ENCODE measurements at places on chromosomes 5 and 9. TPM values are rescaled to one million over a fixed set of nuclear protein-coding genes. Genes with fewer than 3 reads are reported as not detected.

GRCh38 chr5:131608597-131608996 is 26.4 kb downstream of the RAPGEF6 start:
- no peak for DNase-seq
- no peaks in the 10 kb centered on the region for H3K4me1 ChIP-seq
- H3K27ac ChIP-seq = no peak overlapping the region
- H3K36me3 ChIP-seq = no peaks in the 10 kb centered on the region
- H3K4me3 ChIP-seq = no peak overlapping the region
- no peaks in the 10 kb centered on the region for H3K27me3 ChIP-seq

GRCh38 chr9:36407122-36407723 is 7.2 kb upstream of the RNF38 start:
- H3K4me3 ChIP-seq = no peak overlapping the region
- H3K27ac ChIP-seq = peak overlapping the region; percentile 22
- no peaks in the 10 kb centered on the region for H3K27me3 ChIP-seq
- DNase-seq = peak; percentile 56
- H3K4me1 ChIP-seq = no peaks in the 10 kb centered on the region

DNA sequence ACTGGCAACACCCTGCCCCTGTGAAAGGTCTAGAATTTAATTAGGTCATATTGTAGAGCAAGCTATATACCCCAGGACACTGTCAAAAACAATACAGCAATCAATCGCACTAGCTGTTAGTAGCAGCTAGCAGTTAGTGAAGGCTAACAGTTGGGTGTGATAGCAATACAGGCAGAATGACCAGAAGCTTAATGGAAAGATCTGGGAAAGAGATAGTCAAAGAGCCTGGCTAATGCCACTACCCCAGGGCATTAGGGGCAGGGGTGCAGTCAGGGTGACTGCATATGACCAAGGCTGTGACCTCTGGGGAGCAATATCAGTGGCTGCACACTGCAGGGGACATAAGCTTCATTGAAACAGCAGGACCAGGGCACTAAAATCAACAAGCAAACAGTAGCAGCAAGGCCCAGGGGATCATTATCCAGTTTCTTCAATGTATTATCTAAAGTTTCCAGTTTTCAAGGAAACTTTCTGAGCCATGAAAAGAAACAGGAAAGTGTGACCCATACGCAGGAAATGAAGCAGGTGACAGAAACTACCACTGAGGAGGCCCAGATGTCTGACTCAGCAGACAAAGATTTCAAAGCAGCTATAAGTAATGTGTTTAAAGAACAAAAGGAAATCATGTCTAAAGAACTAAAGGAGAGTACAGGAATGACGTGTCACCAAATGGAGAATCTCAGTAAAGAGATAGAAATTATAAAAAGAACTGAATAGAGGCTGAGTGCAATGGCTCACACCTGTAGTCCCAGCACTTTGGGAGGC is 82.4 kb downstream of the ZNF354C start:
- no peak for DNase-seq
- no peak overlapping the region for H3K27ac ChIP-seq
- peaks cover 16% of the 10 kb centered on the region for H3K4me1 ChIP-seq
- no peak overlapping the region for H3K4me3 ChIP-seq
- no peaks in the 10 kb centered on the region for H3K36me3 ChIP-seq

DNA sequence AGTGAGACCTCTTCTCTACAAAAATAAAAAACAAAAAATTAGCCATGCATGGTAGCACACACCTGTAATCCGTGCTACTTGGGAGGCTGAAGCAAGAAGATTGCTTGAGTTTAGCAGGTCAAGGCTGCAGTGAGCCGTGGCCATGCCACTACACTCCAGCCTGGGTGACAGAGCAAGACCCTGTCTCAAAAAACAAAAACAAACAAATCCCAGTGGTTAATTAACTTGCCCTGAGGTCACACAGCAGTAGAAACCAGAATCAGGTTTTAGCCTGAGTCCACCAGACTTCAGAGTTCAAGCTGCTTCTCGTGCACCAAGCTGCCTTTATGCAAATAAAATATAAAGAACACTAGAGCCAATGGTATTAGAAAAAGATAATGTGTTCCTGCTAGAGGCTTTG is 169.7 kb downstream of the GOLPH3 start:
- H3K36me3 ChIP-seq = no peaks in the 10 kb centered on the region
- no peaks in the 10 kb centered on the region for H3K27me3 ChIP-seq
- H3K4me3 ChIP-seq = no peak overlapping the region
- DNase-seq = no peak
- no peak overlapping the region for H3K27ac ChIP-seq

DNA sequence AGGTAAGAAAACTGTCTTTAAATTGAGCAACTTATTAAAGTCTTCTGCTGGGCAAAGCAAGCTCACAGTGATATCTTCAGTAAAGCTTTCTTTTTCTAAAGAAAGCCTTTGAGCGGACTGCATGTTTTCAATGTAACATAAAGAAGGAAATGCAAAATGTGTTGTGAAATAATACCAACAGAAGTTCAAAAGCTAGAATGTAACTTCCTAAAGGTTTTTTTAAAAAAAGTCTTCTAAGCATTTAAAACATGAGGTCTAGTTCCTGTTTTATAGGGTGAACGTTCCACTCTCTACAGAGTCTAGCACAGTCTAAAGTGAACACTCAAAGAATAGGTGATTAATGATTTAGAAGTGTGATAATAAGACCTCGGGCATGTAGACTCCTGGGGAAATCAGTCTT is 62.9 kb downstream of the DENND1A start:
- no peaks in the 10 kb centered on the region for H3K27me3 ChIP-seq
- H3K4me3 ChIP-seq = no peak overlapping the region
- no peaks in the 10 kb centered on the region for H3K36me3 ChIP-seq
- no peak overlapping the region for H3K27ac ChIP-seq
- peaks cover 20% of the 10 kb centered on the region for H3K4me1 ChIP-seq
- DNase-seq = no peak

- peaks cover 5% of the 10 kb centered on the region for H3K4me1 ChIP-seq
- DNase-seq = no peak
- H3K36me3 ChIP-seq = no peaks in the 10 kb centered on the region
- no peak overlapping the region for H3K27ac ChIP-seq
These were observed 428.2 kb downstream of the CDK5RAP2 start for GRCh38 chr9:120151806-120152205.

GRCh38 chr9:13069498-13069897 is 210.0 kb downstream of the MPDZ start:
- no peaks in the 10 kb centered on the region for H3K27me3 ChIP-seq
- H3K36me3 ChIP-seq = no peaks in the 10 kb centered on the region
- H3K4me1 ChIP-seq = no peaks in the 10 kb centered on the region
- H3K27ac ChIP-seq = no peak overlapping the region

GRCh38 chr9:123814496-123814895 is 115.4 kb downstream of the DENND1A start:
- H3K4me3 ChIP-seq = no peak overlapping the region
- H3K27ac ChIP-seq = no peak overlapping the region
- DNase-seq = no peak
- no peaks in the 10 kb centered on the region for H3K27me3 ChIP-seq
- no peaks in the 10 kb centered on the region for H3K4me1 ChIP-seq
- no peaks in the 10 kb centered on the region for H3K36me3 ChIP-seq

- H3K27ac ChIP-seq = no peak overlapping the region
- H3K36me3 ChIP-seq = no peaks in the 10 kb centered on the region
- H3K4me1 ChIP-seq = no peaks in the 10 kb centered on the region
- no peak overlapping the region for H3K4me3 ChIP-seq
- H3K27me3 ChIP-seq = no peaks in the 10 kb centered on the region
These were observed 65.3 kb upstream of the ADAMTS2 start for GRCh38 chr5:179410291-179411160.

DNA sequence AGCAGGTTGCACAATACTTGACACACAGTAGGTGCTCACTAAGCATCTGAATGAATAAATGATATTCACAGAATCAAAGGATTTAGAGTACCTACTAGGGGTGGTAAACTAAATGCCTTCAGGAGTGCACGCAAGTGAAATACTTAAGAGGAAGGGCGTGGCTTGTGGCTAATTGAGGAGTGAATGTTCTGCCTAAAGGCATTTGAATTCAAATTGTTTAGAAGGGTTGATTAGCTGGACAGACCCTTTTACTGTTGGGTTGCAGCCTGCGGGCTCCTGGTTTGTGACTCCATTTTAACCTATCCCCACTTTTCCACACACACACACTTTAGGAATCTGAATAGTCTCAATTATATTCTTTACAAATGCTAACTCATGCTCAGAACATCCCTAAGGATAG is 63.1 kb downstream of the PPP2R2B start:
- H3K36me3 ChIP-seq = no peaks in the 10 kb centered on the region
- H3K27ac ChIP-seq = no peak overlapping the region
- peaks cover 4% of the 10 kb centered on the region for H3K4me1 ChIP-seq
- H3K4me3 ChIP-seq = no peak overlapping the region
- H3K27me3 ChIP-seq = no peaks in the 10 kb centered on the region
- no peak for DNase-seq

- no peaks in the 10 kb centered on the region for H3K27me3 ChIP-seq
- peak; percentile 23 for DNase-seq
- H3K4me1 ChIP-seq = peaks cover 6% of the 10 kb centered on the region
- no peak overlapping the region for H3K4me3 ChIP-seq
- H3K27ac ChIP-seq = peak overlapping the region; percentile 81
- H3K36me3 ChIP-seq = no peaks in the 10 kb centered on the region
These were observed 52.4 kb downstream of the MELK start for GRCh38 chr9:36625006-36625615.

GRCh38 chr9:120184266-120184665 is 395.7 kb downstream of the CDK5RAP2 start:
- no peak for DNase-seq
- no peaks in the 10 kb centered on the region for H3K36me3 ChIP-seq
- H3K4me1 ChIP-seq = no peaks in the 10 kb centered on the region
- no peak overlapping the region for H3K4me3 ChIP-seq

DNA sequence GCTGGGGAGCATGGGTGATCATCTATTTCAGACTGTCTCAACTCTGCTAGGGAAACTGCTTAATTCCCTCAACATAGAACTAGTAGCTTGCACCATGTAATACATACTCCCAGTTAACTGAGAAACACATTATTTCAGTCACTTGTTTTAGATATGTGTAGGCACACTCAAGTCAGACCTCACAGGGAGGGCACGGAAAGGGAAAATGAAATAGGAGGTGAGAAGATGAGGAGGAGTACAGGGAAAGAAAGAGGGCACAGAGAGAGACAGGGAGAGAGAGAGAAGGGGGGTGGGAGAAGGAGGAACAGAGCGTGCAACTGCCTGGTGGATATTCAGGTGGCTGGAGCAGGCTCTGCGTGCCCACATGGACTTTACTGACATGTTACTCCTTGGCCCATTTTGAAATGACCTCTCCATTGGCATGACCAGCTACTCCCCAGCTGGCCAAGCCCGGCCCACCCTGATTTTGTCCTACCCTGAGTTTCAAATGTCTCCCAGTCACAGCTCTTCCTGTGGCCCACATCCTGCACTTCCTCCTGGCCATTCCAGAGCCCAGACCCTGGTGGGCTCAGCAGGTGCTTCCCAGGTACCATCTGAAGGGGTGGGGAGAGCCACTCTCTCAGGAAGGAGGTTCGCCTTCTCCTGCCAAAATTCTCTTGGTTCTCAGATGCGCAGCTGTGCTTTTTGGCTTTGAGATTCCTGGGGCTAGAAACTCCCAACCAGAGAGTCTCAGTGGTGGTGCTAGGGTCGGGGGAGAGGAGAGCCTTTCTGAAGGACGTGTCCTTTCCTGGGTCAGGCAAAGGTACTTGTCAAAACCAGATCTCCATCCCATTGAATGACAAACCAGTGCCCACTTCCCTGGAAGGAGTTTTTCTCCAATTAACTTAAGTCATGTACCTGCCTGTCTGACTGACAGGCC is 229.4 kb downstream of the FSTL4 start:
- DNase-seq = no peak
- no peaks in the 10 kb centered on the region for H3K4me1 ChIP-seq
- H3K27ac ChIP-seq = no peak overlapping the region
- no peak overlapping the region for H3K4me3 ChIP-seq

GRCh38 chr9:21473236-21473635 is 8.9 kb downstream of the IFNE start:
- no peak for DNase-seq
- no peak overlapping the region for H3K4me3 ChIP-seq
- H3K36me3 ChIP-seq = no peaks in the 10 kb centered on the region
- H3K4me1 ChIP-seq = no peaks in the 10 kb centered on the region
- no peaks in the 10 kb centered on the region for H3K27me3 ChIP-seq

DNA sequence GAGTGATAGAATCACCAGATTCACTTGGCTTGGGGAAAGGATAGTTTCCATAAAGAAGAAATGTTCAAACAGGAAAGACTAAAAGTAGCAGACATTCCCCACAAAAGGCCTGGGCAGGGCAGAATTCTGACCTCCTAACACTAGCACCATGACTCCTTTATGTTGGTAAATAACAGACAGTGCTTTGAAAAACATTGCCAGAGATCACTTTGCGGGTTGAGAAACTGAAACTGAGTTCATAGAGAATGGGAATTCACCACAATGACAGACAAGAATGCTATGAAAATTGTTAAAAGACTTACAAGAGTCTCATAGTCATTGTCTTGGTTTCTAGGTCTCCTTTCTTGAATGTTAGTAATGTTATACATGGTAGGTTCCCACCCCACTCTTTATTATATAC is 172.5 kb upstream of the GLRA1 start:
- H3K4me1 ChIP-seq = no peaks in the 10 kb centered on the region
- no peak overlapping the region for H3K27ac ChIP-seq
- no peak overlapping the region for H3K4me3 ChIP-seq
- no peaks in the 10 kb centered on the region for H3K36me3 ChIP-seq

DNA sequence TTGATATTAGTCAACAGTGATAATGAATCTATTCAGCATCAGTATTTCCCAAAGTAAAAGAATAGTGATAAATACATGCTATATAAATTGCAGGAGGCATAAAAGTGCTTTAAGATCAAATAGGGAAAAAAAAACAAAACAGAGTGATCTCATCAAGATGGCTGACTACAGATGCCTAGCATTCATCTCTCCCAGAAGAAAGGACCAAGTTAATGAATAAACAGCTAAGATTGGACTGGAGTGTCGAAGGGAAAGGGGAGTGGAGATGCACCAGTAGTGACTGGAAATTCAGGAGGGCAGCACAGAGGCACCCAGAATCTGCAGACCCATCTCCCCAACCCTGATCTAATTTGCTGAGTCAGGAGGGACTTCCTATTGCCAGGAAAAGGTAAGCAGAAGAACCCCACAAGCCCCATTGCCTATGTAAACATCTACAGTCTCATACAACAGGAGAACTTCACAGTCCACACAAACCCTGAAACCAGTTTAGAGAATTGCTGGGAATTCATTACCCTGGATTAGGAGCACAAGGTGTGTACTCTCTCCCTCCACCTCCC is 699.4 kb downstream of the PTPRD start:
- H3K27me3 ChIP-seq = no peaks in the 10 kb centered on the region
- no peaks in the 10 kb centered on the region for H3K4me1 ChIP-seq
- H3K4me3 ChIP-seq = no peak overlapping the region
- no peaks in the 10 kb centered on the region for H3K36me3 ChIP-seq

Gene PCA3
- total RNA-seq = not detected

Gene OR1Q1
- not detected for total RNA-seq

Gene CAMLG
- 26.4 TPM for total RNA-seq

Gene ANXA2R
- total RNA-seq = 5.4 TPM

Gene NRARP
- 3.5 TPM for total RNA-seq
